ENCODE measurements at places on chromosomes 5 and 9.

- no peak for DNase-seq
Measured at GRCh38 chr5:131766689-131767088, 30.1 kb downstream of the FNIP1 start.

- no peak for DNase-seq
Measured at GRCh38 chr5:131324303-131324702, 60.5 kb downstream of the CDC42SE2 start.

DNA sequence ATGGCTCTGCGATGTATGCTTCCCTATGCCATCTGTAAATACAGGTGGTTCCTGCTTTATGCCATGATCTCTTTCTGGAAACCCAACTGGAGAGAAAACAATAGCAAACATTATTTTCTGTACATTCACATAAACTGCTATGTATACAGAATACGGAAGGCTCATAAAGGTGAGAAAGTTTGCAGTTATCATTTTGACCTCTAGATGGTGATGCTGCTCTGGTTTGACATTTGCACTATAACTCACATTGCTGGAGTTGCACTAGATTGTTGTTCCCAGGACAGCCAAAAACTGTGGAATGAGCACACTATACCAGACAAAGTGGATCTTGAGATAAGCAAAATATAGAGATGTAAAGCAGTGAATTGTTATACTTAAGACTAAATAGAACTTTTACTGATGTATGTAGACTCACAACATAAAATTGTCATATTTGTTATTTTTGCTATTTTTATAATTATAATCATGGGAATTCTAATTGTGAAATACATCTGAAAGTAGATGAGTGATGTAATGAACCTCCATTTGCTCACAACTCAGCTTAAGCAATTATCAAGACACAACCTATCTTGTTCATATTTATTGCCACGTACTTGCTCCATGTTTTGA is 246.5 kb downstream of the PTPRD start:
- no peak for DNase-seq

DNA sequence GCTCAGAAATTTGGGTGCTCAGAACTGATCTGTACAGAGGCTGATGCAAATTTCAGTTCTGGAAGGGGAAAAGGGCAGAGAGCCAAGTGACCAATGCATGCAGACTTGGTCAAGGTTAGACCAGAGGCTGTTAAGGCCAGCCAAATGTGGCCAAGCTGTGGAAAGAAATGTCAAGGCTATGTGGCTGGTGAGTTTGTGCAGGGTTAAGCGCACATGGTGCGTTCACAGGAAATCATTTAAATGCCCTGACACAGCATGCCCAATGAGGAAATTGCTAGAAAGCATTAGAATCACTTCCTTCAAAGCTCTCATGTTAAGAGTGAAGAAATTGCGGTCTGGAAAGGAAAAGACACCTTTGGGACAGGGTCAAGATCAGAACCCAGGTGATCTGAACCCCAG is 58.0 kb downstream of the PTPN3 start:
- DNase-seq = no peak
